Large intestine (tissue), 12 donors: ENCODE measurements at places on chromosomes 5 and 9.
A peak's percentile ranks its signal among the peaks of the same experiment; 100 is the strongest.

GRCh38 chr9:69153707-69154521 lies 20.2 kb upstream of the TJP2 start:
- no peak for DNase-seq

- DNase-seq = no peak
These were observed 15.1 kb downstream of the ADCY2 start for GRCh38 chr5:7410936-7411511.

DNA sequence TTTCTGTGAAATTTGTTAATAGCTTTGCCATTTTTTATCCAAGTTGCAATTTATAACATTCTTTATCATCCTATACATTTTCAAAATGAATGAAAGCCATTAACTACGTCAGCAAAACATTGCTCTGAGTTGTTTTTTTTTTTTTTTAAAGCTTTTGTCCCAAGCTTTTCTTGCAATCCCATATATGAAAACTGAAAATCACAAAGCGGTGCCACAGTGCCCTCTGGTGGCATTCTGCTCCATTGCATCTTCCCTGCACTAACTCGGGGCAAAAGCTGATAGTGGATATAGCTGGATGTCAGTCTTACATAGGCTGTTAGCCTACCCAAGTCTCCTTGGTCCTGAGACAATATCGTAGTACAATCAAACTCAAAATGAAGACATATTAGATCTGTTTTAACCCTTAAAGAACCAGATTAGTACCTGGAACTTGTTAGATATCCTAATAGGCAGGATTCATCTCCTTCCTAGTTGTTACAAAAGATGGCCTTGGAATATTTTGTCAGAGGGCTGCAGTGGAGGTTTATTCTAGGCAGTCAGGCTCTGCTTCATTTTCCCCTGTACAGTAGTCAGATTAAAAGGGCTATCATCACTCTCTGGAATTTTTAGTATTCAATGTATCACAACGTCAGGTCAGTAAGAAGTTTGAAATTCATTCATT lies 669.9 kb downstream of the PTPRD start:
- peak; percentile 46 for DNase-seq

DNA sequence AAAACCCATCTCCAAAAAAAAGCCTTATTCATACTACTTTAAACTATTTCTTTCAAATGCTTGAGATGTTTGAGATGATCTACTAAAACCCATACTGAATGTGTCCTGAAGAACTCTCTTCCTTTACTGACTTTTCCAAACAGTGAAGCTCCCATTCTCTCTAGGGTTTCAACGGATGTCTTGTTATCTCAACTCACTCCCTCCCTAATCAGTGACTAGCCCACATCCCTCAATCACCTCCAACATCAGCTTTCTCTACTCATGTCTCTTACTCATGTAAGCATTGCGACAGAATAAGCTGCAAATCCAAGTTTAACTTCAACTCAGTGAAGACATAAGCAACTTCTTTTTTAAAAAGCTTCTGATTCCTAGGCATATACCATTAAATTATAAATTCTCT lies 42.1 kb downstream of the WDR41 start:
- no peak for DNase-seq

- no peak for DNase-seq
These were observed 174.5 kb upstream of the SLC12A2 start for GRCh38 chr5:127909066-127909465.
